Thoracic aorta endothelial cell (primary cell): ENCODE measurements at places on chromosomes 5 and 9. TPM values are rescaled to one million over a fixed set of nuclear protein-coding genes. Genes with fewer than 3 reads are reported as not detected.

ORM1 gene
- total RNA-seq = not detected in 2 replicates

ZFP62 gene
- 21.3 and 23.3 TPM in 2 replicates for total RNA-seq

ESM1 gene
- total RNA-seq = 411 and 422 TPM in 2 replicates

ARL14EPL gene
- total RNA-seq = 0.07 and 0.27 TPM in 2 replicates

TMEM252 gene
- total RNA-seq = not detected in 2 replicates

CXCL14 gene
- total RNA-seq = not detected in 2 replicates

FOXD1 gene
- total RNA-seq = 0.13 TPM in 1 of 2 replicates, not detected in the other

DMGDH gene
- 0.07 TPM in 1 of 2 replicates, not detected in the other for total RNA-seq
